Esophagus muscularis mucosa (tissue), 4 donors: ENCODE measurements at places on chromosomes 16 and 17. TPM values are rescaled to one million over a fixed set of nuclear protein-coding genes. Genes with fewer than 3 reads are reported as not detected.

GRCh38 chr17:51260237-51261023 is at the start of gene UTP18:
TSS of gene UTP18 (plus strand) at chr17:51260546. CDS start at chr17:51260585, 39 bp downstream.
- DNase-seq, result peak; percentile 99

GRCh38 chr16:68361485-68361884 is 50.7 kb downstream of the PRMT7 start:
- DNase-seq, result no peak

DNA sequence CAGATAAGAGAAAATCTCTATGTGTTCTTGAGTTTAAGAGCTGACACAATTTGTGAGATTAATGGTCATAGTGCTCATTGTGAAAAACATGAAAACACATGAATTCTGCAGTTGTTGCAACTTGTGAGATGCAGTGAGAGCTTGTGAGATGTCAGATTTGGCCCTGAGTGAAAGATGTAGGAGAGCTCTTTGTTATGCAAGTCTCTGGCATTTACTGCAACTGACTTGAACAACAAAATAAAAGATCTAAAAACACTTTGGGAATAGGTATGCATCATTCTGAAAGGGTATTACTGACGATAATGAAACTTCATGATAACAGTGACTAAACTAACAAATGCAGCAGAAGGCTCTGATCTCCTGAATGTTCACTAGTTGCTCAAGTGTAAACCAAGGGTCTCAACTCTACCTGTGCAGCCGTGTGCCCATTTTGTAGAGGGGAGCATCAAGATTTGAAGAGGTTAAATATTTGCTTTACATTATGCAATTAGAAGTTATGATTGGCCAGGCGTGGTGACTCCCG is 50.8 kb upstream of the SMIM36 start:
- no peak for DNase-seq

CCL7 gene
- not detected for total RNA-seq

DNA sequence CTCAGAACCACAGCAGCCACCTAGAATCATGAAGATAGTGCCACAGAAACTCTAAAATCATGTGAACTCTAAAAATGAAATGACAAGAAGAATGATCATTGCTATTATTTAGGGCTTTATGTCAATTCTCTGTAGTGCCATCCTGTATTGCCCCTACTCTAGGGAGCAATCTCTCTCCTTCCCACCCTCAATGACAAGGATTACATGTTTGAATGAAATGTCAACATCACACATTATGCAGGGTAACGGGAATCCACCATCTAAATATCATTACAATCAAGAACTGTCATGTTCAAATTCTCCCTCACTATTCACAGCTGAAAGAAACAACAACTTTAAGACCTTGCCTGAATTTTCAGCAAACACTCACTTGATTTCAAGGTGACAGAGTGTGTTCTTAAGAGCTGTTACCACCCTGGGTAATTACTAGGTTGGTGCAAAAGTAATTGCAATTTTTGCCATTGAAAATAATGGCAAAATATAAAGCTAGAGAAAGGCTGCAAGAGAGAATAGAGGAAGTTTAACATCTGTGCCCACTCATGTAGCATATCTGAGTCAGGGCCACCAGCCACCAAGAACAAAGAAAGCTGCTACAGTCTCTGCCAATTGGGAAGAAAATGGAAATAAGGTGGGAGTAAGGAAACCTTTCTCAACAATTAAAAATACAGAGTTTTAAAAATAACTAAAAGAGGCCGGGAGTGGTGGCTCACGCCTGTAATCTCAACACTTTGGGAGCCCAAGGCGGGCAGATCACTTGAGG is 112.8 kb upstream of the PSMD7 start:
- DNase-seq, result peak; percentile 14

DNA sequence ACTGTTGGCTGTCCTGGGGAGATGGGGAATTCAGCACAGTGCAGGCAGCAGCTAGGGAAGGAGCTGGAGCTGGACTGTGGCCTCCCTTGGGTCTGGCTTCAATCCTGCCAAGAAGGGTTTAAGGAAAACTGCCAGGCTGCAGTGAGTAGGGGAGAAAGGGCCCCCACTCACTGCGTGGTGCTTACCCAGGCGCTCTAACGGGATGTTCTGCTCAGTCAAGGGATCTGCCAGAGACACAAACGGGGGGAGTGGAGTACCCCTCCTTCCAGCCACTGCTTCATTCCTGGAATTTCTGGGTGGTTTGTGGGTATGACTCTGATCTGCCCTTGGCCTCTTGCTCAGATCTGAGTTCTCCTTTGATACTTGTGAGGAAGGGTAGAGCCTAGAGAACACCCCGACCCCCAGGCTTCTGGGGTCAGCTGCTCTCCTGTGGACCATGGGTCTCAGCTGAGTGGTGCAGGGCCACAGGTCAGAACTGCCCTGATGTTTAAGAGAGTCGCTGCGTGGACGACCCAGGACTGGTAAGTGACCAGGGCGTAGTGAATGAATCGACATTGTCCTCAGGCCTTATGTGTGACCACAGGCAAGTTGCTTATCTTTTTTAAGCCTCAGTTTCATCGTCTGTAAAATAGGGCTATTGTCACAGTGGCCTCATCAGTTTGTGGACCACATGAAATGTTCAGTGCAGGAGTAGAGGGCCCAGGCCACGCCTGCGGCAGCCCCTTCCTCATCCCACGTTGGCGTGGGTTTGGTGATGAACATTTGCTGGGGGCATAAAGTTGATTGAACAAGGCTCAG is 9.6 kb downstream of the CRISPLD2 start:
- DNase-seq, result no peak

DNA sequence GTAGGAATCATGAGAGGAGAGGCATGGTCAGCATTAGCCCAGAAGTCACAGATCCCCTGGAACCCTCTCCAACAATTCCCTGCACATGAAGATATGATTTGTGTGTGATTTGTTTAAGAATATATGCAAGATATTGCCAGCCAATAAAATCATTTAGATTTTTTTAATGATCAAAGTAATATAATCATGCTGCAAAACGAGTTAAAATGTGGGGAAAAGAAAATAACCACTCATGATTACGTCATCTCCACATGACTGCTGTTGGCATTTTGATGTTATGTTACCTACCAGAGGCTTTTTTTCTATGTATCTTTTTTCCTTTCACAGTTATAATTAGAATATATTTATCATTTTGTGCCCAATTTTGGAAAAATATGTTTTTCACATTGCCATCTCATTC is 22.4 kb downstream of the SLC35G3 start:
- no peak for DNase-seq
